ENCODE measurements at places on chromosomes 5 and 9.

DNA sequence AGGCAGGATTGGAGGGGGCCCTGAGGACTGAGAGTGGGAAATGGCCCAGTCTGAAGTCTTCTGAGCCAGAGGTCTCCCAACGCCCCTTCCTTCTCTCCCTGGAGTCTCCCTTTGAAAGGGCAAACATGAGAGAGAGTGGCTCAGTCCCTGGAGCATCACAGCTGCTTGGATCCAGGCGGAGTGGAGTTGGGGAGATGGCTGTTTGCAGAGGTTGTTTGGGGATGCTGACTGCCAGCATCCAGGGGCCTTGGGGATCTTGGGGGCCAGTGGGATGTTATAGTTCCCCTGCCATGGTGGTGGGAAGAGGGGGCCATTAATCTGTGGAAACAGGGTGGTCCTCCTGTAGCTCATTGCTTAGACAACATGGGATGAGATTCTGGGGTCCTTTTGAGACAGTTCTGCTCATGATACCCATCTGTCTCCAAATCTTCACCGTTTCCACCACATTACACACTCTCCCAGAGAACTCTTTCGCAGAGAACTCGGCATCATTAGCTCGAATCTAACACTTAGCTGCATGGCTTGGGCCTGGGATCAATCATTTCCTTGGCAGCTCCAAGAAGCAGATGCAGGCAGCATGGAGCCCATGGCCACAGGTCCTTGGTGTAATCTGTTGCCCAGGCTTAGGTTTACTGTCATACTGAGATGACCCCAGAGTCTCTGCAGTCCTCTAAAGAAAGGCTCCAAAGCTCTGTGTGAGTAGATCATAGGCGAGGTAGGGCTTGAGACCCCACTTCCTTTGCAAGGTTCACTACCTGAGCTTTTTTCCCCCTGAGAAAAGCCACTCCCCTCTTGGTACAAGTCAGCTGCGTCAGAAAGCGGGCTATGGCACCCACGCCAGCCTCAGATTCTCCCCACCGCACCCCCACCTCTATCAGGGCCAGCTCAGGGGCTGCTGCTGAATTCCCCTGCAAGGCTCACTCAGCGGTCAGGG is 54.4 kb upstream of the SH3PXD2B start:
- no peak for DNase-seq

DNA sequence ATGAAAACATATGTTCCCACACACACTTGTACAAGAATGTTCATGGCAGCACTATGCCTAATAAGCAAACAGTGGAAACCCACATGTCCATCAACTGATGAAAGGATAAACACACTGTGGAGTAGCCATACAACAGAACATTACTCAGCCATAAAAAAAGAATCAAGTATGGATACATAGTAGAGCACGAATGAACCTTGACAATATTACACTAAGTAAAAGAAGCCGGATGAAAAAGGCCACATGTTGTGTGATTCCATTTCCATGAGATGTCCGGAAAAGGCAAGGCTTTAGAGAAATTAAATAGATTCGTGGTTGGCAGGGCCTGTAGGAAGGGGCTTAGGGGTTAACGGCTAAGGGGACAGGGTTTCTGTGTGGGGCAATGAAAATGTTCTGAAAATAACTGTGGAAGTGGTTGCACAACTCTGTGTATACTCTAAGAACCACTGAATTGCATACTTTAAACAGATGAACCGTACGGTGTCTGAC is 51.4 kb downstream of the COL23A1 start:
- no peak for DNase-seq

DNA sequence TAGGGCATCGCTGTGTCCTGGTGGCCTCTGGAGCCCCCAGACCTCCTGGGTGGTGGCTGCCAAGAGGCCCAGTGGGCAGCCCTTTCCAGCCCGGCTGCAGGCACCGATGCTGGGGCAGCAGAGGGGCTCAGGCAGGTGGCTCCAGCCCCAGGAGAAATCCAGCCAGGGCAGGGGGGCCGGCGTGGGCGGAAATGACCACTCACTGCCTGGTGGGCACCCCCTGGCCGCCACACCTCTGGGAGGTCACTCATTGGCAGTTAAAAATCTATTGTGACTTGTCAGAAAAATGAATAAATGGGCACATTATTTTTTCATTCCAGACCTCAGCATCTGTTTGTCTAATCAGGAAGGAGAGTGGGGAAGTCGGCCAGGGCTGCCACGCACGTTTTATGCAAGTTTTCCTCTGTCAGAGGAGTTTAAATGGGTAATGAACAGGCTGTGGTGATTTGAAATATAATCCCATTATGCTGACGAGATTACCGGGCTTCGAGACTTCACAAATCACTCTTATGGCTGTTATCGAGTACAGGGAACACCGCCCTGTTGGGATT is 171.9 kb downstream of the GAPVD1 start:
- no peak for DNase-seq

- DNase-seq = no peak
These were observed 13.9 kb downstream of the SGCD start for GRCh38 chr5:156340893-156341292.

DNA sequence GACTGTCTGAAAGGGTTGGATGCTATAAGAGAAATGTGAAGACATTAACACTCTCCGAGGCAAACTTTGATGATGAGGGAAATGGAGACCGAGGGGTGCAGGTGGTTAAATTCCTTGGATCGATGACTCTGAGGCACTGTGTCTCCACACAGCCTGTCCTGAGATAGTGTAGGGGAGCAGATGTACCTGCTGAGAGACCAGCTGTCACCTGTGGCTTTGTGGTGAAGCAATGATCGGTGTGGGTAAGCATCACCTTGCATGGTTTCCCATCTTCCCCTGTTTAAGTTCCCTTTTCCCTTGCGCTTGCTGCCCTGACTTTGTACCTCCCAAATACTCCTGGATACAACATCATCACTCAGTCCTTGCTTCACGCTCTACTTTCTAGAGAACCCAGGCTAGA is 9.8 kb upstream of the MIER3 start:
- DNase-seq = no peak

DNA sequence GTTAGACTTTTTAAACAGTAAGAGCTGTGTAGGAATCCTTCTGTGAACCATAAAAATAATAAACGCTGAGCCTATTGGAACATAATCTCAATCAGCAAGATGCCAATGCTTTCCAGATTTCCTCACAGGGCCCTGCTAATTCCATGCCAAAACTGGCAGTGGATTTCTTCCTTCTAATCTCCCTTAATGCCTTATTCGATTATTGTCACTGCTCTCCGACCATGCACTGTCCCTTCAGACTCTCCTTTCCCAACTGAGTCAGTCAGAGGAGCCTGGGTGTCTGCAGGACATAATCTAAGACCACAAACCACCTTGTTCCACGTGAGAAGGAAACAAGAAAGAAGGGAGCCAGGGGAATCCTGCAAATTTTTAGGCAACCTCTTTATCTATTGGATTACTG is at the start of gene GABRA6:
Gene GABRA6, plus strand, starts transcription at position 261 of the 400 bp plus-strand sequence. CDS start 269 bp downstream, outside the sequence.
- no peak for DNase-seq

DNA sequence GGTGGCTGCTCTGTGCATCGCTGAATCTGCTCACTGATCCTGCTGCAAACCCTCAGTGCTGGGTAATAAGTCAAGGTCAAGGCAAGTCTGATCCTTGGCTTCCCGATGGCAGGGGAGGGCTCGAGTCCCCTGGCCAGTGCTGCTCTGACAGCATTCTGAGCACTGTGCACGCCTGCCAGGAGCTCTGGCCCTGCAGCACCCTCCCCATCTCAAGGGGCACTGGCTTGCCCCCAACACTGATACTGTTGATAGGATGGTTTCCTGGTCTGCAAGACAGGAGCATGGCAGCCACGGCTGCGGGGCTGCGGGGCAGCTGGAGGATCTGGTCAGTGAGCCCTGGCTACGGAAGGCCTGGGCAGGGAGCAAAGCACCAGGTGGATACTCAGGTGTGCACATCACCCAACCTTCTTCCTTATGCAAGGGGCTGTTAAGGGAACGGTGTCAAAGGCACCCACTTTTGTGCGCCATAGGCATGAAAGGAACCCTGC is 71.8 kb downstream of the SECISBP2 start:
- no peak for DNase-seq

Measured in activated CD8-positive, alpha-beta memory T cell treated with anti-CD3 and anti-CD28 coated beads for 1 hour (primary cell).